ENCODE measurements at places on chromosomes 12 and 14.

- no peak for DNase-seq
Observed at GRCh38 chr12:54220567-54220966, 31.8 kb upstream of the SMUG1 start.

DNA sequence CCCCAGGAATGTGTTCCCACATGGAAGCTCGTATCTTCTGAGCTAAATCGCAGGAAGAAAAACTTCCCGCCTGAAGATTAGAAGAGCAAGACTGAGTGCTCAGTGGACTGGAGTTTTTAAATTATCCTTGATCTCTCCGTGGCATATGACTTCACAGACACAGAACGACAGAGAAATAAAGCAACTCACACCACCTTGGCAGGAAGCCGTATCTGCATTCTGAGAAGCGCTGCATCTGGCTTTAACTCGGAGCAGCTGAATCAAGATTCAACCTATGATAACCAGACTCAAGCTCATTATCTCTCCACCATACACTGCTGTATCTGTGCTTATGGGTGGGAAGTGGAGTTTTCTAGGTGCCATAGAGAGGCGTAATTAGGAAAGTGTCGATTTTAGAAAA is 1482.7 kb downstream of the AACS start:
- no peak for DNase-seq

DNA sequence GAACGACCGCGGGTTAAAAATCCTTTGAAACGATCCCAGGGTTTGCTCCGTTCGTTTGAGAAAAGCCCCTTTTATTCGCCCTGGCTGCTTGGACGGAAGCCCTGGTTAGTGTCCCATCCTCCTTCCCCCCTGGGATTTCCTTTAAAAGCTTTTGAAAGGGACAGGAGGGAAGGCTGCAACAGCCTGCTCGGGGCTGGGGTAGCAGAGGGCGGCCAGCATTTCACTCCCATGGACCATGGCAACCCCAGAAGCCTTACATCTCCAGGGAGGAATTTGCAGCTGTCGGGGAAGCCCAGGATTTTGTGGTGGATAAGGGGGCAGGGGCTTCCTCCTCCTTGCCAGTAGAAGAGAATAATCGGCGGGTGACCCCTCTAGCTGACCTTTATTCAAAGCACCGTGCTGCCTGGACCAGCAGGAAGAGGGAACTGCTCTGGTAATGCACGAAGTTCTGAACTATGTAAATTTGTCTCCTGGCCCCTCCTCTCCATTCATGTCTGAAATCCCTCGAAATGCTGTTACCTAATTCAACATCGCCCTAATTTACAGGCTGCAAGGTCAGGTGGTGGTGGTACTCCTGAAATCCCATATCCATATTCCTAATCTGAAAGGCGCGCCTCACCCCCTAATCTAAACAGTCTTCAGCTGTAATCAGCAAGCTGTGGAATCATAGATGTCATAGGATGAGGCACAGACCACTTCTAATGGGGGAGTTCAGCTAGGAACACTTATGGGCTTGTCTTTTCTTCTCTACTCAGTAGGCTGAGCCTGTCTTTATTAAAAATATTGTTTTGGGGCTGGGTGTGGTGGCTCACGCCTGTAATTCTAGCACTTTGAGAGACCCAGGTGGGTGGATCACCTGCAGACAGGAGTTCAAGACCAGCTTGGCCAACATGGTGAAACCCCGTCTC is 1.0 kb upstream of the CLIP1 start:
- DNase-seq = no peak

DNA sequence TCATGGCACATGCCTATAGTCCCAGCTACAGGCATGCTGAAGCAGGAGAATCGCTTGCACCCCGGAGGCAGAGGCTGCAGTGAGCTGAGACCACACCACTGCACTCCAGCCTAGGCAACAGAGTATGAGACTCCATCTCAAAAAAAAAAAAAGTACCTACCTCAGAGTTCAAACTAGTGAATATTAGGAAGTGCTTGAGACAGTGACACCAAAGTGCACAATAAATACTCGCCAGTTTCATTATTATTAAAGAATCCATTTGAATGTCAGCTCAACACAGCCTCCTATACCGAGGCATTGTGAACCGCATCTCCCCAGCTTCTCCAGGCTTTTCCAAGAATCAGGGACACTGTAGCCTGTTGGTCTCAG is 5.0 kb downstream of the GAPDH start:
- no peak for DNase-seq

DNA sequence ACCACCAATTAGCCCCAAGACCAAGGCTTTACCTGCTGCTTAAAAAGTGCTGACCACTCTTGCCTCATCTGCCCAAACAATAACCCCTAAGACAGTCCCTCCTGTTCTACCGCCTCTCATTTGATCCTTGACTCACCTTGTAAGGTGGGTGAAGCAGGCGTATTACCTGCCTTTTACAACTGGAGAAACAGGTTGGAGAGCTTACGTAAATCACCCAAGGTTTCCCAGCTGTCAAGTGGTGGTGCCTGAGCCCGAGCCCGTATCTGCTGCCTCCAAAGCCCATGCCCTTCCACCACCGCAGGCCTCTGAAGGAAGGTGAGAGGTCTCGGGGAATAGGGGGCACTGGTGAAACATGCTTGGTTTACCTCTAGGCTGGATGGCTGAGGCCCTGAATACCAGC is 36.6 kb downstream of the MAX start:
- no peak for DNase-seq

- DNase-seq = no peak
Observed at GRCh38 chr12:42396473-42397259, 70.7 kb downstream of the PPHLN1 start.

Data from esophagus squamous epithelium (tissue), 5 donors.